Neural progenitor cell (in vitro differentiated cells): ENCODE measurements at places on chromosomes 2 and 18.

- no peak for DNase-seq
Measured at GRCh38 chr2:28637066-28638047, 114.3 kb upstream of the PPP1CB start.

DNA sequence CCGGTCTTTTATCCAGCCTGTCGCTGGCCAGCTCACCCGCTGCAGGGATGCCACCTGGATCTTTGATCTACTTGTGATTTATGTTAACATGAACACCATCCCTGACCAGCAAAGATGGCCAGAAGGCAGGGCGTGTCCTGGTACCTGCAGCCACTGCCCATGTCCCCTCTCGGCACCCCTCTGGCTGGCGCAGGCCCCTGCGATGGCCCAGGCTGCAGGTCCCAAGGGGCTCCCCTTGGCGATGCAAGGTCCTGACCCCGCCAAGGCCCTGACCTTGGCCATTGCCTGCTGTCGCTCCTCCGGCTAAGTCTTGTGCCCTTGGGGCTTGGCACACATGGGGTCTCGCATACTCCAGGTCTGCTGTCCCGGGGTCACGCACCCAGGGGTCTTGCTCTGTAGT is 214.9 kb downstream of the TWIST2 start:
- no peak for DNase-seq

- DNase-seq = no peak
Measured at GRCh38 chr2:56375251-56375650, 191.5 kb downstream of the CCDC85A start.

- no peak for DNase-seq
Measured at GRCh38 chr2:217706095-217706494, 296.7 kb downstream of the TNS1 start.

GRCh38 chr2:240435457-240435947 is at the start of gene GPC1:
GPC1 (plus strand) TSS chr2:240435663; CDS start chr2:240435919, 256 bp downstream.
- peak; percentile 94 for DNase-seq

- no peak for DNase-seq
Measured at GRCh38 chr2:120894966-120895365, 159.3 kb downstream of the GLI2 start.
